ENCODE measurements at places on chromosomes 5 and 9.

- no peak for DNase-seq
Observed at GRCh38 chr5:128380337-128380736, 157.7 kb downstream of the FBN2 start.

- peak; percentile 79 for DNase-seq
Observed at GRCh38 chr5:88778736-88779135, 104.2 kb downstream of the MEF2C start.

GRCh38 chr9:14547245-14548060 is 145.8 kb downstream of the ZDHHC21 start:
- DNase-seq: no peak

- no peak for DNase-seq
Observed at GRCh38 chr5:114859438-114859735, 310.3 kb downstream of the TRIM36 start.

DNA sequence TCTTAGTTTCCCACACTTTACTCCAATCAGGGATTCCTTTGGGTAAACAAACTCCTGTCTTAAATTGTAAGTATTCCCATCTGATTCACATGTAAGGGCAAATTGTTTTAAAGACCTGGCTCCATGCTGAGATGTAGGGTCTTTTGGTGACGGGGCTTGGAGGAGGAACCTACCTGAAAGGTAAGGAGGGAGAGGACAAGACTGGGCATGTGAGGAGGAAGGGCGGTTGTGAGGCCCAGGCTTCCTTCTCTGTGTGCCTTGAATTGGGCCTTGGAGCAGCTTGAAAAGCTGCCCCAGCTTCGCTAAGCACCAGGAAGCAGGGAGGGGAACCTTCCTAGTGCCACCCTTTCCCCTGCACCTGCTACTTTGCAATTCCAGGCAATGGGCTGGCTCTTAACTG is 86.8 kb downstream of the C9orf152 start:
- DNase-seq: no peak

- DNase-seq: no peak
Observed at GRCh38 chr9:91572044-91572443, 148.4 kb upstream of the NFIL3 start.

- no peak for DNase-seq
Observed at GRCh38 chr9:16619914-16620520, 250.5 kb downstream of the BNC2 start.

DNA sequence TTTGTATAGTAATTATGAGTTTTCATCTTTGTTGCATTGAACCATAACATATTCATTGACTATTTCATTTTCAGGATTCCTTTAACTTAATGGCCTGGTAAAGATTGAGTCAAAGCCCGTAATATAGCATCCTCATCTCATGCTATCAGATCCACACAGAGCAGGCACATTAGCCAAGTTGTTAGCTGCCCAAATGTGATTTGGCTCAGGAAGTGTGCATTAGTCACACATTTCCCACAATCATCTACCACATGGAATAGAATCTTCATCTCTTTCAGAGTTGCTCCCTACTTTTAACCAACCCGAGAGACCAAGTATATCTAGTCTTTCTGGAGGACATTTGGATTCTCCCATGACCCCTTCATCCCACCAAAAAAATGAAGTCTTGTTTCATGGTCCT is 481.0 kb upstream of the PTGER4 start:
- no peak for DNase-seq

DNA sequence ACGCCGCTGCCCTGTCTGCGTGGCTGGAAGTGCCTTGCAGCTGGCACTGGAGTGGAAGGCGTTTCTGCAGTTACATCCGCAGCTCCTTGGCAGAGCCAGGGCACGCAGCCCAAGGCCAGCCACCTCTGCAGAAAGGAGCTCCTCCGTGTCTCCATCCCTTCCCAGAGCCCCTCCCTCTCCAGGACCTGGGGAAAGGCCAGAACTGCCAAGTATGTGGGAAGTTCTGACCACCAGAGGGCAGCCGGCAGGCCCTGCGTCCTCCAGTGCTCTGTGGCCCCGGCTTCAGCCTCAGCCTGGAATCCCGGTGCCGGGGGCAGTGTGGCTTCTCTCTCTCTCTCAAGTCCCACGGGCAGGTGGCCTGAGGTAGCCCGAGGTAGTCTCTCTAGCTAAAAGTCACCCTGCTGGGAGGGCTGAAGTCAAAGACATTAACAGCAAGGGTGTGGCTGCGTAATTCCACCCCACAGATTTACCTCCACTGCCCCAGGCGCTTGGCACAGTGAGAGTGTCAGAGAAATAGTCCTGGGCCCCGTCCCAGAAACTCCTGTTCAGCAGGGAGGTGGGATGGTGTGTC is 101.7 kb upstream of the FCN2 start:
- DNase-seq: peak; percentile 88

DNA sequence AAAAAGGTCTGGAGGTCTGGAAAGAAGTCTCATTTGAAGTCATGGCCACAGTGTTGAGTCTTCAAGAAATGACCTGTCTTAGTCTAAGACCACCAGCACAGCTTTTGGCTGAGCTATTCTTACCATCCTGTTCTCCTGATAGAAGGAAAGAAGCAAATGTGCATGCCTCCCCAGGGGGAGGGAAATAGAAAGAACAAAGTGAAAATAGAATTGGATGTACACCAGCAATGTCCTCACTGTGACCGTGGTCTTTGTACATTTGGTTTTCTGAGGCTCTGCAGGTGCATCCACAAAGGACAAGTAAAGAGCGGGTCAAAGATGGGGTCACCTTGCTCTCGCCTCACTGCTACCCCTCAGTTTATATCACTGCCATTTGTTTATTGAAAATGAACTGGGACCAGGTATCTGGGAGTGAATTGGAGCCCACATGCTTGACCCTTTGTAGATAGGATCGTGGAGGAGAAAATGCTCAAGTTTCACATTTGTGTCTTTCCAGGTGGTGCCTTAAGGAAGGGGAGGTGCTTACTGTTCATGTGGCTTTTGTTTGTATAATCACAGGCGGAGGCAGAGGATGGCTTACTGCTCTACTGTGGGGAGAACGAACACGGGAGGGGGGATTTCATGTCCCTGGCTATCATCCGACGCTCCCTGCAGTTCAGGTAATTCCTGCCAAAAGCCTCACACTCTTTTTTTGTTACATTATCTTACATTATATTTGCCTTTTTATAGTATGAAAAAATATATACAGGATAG is 147.8 kb downstream of the LIFR start:
- DNase-seq: no peak

DNA sequence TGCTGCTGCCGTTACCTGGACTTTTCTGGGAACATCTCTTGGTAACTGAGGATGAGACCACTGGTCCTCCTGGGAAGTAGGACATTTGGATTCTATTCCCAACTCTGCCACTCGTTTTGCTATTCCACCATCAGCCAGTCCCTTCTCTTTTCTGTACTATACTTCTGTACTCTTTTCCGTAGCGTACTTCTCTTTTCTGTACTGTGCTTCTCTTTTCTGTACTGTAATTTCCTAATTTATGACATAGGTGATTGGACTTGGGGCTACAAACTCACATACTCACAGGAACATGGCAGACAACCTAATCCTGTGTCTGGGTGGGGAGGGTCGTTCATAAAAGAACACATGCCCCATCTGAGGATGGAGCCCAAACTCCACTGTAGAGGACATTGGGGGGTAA is 335.3 kb upstream of the PANK3 start:
- DNase-seq: no peak

DNA sequence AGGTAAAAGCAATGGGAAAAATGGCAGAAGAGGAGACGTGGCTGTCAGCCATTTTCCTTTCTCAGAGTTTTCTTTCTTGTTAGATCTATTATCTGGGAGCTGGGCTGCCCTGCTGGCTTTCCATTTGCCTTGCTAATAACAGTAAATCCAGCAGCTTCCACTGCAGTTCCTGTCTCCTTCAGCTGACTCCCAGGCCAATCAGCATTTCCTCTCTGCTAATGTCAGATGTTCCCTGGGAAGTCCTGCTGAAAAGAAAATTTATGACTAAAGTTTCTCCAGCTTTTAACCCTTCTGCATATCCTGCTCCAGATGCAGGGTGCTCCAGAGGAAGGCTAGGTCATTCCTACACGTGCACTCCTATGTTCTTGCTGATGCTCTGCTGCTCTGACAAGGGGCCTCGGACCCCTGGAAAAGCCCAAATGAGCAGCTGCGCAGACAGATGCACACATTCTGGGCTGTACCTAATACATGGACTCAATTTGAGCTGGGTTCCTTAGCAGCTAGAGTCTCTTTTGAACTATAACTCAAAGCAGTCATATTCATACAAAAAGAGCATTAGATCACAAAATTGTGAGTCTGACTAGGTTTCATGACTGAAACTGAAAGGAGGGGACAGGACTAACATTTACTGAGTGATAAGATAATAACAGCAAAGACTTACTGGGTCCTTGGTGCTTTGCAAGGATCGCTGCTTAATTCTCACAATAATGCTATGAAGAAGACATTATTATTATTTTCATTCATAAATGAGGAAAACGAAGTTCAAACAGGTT is 182.2 kb downstream of the MAPKAP1 start:
- DNase-seq: no peak

DNA sequence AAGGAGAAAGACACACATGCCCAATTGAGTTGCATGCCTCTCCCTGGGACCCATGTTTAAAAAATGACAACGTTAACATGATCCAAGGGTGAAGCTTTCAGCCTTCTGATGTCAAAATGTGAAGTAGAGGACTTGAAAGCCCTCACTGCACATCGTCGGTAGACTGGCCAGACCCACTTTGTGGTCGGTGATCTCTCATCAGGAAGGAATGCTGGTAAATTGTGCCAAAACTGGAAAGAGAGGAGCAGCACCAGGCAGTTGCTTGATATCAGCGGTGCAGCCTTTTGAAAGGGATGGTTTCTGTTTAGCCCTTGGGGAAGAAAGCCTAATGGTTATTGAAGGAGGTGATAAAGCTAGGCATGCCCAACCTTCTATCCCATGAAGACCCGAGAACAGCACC is 125.3 kb upstream of the MARCHF11 start:
- DNase-seq: no peak

DNA sequence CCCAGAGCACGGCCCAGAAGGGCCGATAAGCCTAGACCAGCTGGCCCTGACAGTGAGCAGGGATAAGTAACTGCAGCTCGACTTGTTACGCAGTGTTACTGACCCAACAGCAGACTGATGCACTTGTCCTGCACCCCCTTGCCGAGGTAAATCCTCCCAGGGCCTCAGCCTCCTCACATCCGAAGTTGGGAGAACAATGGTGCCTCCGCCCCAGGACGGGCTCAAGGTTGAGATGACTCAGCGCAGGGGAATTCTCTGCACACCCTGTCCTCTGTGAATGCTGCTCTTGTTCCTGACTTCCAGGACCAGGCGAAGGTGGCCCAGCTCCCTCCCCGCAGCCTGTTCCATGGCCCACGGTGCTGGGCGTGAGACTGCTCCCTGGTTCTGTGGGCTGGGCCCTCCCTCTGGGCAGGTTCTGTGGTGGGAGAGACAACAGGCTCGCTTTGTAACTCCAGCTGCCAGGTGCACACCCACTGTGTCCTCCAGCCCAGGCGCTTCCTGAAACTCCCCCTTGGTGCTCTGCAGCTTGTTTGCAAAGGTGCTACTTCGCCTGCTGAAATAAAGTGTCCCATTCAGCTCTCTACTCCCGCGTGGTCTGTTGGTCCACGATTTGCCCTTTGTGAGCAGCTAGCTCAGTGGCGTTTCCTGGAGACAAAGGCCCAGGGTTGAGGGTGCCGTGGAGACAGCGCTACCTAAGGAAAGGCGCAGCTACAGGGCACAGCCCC is 40.1 kb upstream of the SLC6A19 start:
- no peak for DNase-seq

DNA sequence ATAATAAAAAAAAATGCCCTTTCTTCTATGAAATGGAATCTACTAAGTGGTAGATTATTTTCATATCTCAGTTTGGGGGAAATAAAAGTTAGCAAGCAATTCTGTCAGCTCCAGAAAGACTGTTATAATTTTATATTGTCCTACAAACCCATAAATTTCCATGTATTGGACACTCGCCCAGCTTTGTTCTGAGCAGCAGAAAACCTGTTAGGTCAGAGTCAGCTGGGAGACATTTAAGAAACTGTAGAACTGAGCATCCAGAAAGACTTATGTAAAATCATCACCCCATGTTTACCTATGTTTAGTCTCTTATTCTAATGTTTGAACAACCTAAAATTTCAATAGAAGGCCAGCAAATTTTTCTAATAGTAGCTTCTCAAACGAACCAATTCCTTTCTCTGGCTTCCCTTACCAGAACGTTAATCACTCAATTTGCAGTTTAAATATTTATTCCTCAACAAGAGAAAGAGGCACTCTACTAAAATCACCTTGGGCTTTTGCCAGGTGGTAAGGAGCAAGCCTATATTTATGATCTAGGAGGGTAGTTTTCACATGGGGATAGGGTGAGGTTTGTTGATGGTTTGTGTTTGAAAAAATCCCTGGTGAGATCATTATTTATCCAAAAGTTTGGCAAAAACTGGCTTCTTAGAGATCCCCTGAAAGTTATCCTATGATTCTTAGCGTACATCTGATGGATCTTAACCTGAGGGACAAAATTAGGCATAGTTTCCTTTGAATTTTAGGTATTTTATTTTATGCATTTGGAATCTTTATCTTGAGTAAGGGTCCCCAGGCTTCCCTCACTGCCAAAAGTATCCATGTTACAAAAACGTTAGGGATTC is 34.4 kb downstream of the MACROH2A1 start:
- no peak for DNase-seq

DNA sequence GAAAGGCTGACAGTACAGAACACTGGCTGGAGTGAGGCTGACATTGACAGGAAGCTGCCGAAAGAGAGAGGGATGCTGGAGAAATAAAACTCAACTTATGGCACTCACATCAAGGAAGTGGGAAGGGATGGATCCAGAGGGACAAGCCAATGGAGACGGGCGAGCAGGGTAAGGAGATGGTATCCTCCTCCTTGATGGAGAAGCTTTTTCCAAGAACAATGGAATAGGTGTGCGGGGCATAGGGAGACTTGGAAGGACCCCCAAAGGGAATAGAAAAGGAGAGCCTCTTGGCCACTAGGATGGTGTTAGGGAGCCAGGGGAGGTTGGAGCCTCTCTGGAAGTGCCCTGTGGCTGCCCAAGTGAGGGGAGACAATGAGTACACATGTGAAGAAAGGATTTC is 58.4 kb upstream of the GRHPR start:
- no peak for DNase-seq

- DNase-seq: no peak
Observed at GRCh38 chr5:23977997-23978396, 470.6 kb downstream of the PRDM9 start.

GRCh38 chr5:117623042-117623805 is 1048.6 kb upstream of the SEMA6A start:
- no peak for DNase-seq

Data from aorta (tissue), 5 donors.